Activated T-cell treated with anti-CD3 and anti-CD28 coated beads, Interleukin-2, amount 50 U/mL, for 72 hours (primary cell): ENCODE measurements at places on chromosomes 2 and 18. TPM values are rescaled to one million over a fixed set of nuclear protein-coding genes. Genes with fewer than 3 reads are reported as not detected.
A peak's percentile ranks its signal among the peaks of the same experiment; 100 is the strongest.

ATP6V1B1 gene
- total RNA-seq = not detected

GRCh38 chr2:30336084-30336483, 104.8 kb downstream of the LBH start:
- DNase-seq = no peak

DNA sequence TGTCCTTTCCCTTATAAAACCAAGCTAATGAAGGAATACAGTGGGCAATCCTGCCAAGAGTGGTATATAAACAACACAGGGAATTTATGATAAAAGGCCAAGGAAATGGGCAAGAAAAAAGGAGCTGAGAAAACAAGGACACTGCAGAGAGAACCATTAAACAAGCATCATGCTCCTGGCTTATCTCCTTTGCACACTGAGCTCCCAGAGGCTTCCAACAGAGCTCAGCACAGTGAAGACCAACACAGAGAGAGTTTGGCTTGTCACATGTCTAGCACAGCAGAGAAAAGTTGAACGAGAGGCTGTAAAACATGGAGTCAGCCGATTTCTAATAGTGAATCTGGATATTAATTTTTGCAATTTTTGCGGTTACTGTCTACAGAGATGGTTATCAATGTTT, 68.0 kb upstream of the KLF7 start:
- no peak for DNase-seq

KCNG2 gene
- not detected for total RNA-seq

GRCh38 chr18:75790796-75791195, 363.3 kb upstream of the SMIM21 start:
- DNase-seq = no peak

YWHAQ gene
- 251 TPM for total RNA-seq

DNA sequence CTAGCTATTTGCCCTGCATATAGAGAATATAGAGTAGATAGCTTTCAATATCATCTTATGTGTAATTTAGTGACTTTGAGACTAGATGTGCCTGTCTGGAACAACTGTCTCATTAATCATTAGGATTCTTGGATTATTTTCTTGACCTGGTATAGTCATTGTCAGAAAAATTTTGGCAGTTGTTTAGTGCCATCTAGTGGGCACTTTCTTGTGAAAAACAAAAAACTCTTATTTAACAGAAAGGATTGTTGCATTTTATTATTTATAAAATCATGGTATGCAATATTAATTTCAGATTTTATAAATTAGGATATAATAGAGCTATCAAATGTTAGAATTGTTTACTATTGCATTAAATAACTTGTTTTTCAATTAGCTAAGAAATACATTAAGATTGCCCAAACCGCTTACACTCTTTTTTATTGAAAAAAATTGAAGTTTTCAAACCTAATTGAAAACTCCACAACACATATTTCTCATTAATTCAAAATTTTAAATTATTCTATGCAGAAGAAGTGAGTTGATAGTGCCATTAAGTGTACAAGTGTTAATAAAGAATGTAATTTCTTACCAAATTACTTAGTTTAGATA, 80.3 kb downstream of the DYNAP start:
- DNase-seq = peak; percentile 3
